ENCODE measurements at places on chromosomes 6 and 20.

GRCh38 chr6:139161169-139161568 is 26.3 kb downstream of the HECA start:
- peak; percentile 37 for DNase-seq

DNA sequence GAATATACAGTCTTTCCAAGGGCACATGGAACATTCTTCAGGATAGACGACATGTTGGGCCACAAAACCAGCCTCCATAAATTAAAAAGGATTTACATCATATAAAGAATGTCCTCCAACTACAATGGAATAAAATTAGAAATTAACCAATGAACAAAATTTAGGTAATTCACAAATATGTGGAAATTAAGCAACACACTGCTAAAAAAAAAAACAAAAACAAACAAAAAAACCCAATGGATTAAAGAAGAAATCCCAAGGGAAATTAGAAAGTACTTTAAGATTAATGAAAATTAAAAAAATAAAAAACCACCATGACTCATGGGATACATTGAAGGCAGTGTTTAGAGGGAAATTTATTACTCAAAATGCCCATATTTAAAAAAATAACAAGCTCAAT is 21.4 kb upstream of the NT5E start:
- DNase-seq: no peak

- no peak for DNase-seq
Measured at GRCh38 chr6:144870782-144871181, 585.6 kb downstream of the UTRN start.

DNA sequence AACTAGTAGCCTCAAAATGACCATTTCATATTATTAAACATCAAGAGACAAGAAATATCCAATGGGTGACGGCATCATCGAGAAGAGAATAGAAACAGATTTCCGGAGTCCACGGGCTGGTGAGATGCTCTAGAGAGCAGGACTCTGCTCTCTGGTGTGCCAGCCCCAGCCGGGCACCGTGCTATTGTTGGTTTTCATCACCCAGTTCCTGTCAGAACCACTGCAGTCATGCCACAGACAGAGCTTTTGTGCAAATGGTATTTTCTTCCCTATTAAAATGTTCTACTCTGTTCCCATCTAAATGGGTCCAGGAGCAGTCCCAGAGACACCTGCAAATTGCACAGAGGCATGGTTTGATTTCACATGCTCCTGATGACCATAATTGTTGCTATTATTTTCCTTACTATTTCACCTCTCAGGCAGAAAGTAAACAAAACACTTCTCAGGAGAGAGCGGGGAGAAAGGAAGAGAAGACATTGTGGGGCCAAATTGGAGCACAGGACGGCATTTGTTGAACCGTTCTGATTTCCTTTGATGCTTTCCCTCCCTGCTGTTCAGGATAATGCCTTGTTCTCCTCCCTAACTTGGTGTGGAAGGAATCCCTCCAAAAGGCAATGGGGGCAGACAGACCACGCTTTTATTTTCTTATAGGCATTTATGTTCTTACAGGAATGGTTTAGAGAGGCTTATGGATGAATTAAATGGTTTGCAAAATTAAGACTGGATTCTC is 11.4 kb upstream of the RAMACL start:
- no peak for DNase-seq

DNA sequence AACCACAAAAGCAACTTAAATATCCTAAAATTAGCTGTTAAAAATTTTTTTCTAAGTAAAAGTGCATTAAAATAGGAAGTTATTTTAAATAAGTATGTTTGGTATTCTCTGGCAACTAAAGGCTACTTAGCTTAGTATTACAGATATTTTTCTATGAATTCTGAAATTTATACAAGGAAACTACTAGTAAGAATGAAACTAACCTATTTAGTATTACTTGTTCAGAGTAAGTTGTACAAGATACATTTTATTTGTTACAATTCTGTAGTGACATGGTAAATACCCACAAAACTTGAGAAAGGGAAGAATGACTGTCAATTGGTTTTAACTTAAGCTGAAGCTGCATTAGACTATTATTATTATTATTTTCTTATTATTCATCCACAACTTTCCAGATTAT is 6.5 kb downstream of the PHIP start:
- no peak for DNase-seq

DNA sequence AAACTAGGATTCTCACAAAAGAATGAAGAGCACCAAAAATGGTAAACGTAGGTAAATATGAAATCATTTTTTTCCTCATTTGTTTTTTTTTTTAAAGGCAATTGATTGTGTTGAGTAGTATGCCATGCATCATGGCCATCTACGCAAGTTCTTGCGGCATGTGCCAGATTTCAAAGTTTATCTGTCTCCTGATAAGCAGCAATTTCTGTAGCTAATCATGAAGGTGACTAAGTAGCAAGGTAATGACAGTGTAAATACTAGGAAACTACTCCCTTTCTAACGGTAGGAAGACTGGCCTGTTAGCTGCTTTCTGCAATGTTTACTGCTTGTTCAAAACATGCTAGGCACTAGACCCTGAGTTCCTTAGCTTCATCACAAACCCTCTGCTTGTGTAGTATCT is 13.4 kb upstream of the LY86 start:
- DNase-seq: no peak

DNA sequence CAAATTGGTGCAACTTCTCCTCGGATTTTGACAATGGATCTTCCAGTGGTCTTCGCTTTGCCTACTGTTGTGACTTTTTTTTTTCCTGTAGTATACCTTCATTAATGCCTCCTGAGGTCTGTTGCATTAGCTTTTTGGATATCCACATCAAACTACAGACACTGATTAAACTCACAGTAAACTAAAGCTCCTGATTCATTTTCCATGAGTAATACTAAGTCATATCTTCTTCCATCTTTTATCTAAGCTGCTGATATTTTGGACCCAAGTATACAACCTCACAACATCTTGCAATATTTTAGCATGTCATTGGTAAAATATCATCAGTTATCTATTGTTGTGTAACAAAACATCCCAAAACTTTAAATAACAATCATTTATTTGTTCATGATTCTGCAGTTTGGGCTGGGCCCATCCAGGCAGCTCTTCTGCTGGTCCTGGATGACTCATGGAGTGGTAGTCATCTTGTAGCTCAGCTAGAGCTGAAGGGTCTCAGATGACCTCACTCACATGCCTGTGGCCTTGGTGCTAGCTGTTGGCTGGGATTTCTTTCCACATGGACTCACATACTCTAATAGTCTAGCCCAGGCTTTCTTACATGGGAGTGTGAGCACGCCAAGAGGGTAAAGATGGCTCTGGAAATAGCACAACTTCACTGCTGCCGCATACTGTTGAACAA is 78.3 kb upstream of the SRSF6 start:
- DNase-seq: no peak

DNA sequence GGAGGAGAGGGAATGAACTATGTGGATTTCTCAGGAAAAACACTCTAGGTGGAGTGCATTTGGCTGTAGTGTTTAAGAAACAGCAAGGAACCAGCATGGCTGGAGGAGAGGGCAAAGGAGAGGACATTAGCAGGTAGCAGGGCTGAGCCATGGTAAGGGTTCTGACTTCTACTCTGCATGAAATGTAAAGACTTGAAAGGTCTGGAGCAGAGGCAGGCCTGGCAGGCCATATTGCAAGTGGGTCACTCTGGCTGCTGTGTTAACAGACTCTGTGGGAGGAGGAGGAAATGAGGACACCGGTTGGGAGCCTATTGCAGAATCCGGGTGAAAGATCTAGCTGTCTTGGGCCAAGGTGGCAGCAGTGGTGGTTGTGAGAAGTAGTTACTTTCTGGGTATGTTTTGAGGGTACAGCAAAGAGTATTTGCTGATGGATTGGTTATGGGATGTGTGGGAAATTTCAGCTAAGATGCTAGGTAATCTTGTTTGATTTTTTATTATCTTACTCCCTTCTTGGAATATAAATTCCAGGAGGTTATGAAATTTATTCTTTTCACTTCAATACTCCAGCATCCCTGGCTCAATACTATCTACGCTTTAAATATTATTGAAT is 115.9 kb upstream of the BCLAF1 start:
- DNase-seq: no peak

DNA sequence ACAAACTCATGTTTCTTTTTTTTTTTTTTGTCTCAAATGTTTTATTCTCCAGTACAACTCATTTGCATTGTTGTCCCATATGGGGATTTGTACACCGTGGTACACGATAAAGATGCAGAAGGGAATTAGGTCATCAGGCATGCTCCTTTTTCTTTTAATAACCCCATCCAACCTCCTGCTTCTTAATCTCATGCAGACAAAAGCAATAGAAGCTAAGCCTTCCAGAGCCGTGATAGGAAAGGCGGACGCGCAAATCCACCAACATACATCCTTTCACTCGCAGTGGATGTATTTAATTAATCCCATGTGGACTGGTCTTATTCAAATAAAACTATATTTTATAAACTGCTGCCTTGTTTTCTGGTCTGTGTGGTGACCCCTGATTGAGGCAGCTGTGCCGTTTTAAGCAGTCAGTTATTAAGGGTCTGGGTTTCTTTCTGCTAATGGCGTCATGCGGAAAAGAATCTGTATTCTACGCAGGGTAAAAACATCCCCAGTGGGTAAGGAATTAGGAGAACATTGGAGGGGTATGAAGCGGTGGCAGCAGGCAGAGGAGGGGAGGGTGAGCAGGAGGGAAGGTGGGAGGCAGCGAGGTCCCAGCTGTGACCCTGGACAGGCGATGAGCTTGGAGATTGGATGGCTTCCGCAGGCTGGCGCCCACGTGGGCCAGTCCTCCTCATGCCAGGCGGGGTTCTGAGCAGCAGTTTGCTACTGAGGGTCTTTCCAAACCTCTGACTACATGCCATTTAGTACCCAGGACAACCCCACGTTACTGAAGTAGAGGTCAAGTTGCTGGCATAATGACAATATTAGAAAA is 172.8 kb downstream of the LINC00237 start:
- no peak for DNase-seq

DNA sequence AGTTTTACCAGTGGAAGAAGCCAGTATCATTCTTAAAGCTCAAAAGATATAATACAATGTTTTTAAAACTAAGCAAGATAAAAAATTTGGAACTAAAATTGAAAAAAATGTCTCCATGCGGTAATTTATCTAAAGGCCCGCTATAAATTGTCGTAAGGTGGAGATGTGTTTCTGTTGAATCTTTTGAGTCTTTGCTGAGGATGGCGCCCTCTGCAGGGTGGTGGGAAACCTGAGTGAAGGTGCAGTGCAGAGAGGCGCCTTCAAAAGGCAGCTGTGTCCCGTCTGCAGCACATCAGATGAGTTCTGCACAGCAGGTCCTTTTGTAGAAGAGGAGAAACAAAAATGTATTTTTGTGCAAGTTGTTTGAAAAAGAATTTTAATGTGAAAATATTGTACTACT is 29.4 kb upstream of the KIF25 start:
- DNase-seq: no peak

GRCh38 chr20:43825051-43825402 is 89.6 kb upstream of the TOX2 start:
- DNase-seq: no peak

DNA sequence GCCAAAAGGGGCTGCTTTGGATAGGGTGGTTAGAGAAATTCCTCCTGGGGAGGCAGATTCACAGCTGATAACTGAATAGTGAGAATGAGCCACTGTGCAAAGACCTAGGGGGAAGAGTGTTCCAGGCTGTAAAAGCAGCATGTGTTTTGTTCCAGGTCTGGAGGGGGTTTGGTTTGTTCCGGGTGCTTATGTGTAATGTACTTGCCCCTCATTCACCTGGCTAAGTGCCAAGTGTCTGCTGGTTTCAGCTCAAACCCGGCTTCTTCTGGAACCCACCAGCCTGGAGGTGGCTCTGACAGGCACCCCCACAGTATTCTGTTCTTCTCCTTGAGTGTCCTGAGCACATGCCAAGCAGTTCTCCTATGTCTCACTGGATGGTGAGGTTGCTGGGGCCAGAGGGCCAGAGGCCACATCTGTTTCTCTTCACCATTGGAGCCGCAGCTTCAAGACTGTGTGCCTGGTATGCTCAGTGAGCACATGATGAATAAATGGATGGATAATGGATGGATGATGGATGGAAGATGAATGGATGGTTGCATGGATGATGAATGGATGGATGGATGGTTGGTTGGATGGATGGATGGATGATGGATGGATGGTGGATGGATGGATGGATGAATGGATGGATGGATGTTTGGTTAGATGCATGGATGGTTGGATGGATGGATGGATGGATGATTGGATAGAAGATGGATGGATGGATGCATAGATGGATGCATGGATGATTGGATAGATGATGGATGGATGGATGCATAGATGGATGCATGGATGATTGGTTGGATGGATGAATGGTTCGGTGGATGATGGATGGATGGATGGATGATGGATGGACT is 227.6 kb downstream of the BMP7 start:
- DNase-seq: no peak

DNA sequence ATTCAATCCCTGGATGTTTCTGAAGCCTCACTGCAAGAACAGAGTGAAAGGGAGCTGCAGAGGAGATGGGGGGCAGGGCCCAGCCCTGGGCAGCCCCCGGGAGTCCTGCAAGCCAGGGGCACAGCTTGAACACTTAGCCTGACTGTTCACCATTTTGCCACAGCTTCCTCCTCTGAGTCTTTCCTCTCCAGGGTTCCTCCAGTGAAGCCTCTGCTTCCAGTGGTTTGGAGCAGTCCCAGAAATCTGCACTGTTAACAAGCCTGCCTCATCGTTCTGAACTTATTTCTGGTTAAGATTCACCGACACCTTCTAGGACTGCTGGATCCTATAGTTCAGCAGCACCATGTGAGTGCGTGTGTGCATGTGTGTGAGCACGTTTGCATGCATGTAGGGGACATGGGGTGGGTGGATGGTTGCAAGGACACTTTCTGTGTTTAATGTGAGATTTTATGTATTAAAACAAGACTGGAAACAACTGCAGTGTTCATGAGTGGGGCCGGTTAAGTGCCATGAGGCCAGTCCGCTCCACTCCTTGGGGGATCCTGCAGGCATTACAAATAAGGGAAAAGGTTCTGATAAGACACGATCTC is 24.6 kb downstream of the CEBPB start:
- no peak for DNase-seq

DNA sequence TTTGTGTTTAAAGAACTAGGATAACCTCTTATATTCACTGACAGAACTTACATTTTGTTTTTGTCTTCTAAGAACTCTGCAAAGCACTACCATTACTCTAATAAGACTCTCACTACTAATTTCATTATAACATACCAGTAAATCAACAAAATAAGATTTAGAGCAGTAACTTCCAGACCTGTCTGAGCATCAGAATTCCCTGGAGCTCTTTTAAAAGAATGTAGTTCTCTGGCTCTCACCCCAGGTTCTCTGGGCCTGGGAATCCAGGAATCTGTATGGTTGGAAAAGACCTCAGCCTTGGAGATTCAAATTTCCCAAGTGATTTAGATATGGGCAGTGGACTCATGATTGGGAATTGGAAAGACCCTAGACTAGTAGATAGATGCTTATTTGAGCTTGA is 89.4 kb downstream of the JAG1 start:
- DNase-seq: no peak

All from activated T-helper 9 cell treated with anti-CD3 and anti-CD28 coated beads, Interleukin-2, amount 50 U/mL, for 16 hours (primary cell).